ENCODE measurements at places on chromosomes 2 and 18.
A peak's percentile ranks its signal among the peaks of the same experiment; 100 is the strongest.

GRCh38 chr2:144886862-144887261 lies 366.9 kb upstream of the ZEB2 start:
- peak; percentile 66 for ATAC-seq

GRCh38 chr2:159614534-159615366 lies 1.6 kb downstream of the BAZ2B start:
- peak; percentile 71 for ATAC-seq

- ATAC-seq, result no peak
These were observed 38.3 kb downstream of the CRYGD start for GRCh38 chr2:208086029-208086428.

DNA sequence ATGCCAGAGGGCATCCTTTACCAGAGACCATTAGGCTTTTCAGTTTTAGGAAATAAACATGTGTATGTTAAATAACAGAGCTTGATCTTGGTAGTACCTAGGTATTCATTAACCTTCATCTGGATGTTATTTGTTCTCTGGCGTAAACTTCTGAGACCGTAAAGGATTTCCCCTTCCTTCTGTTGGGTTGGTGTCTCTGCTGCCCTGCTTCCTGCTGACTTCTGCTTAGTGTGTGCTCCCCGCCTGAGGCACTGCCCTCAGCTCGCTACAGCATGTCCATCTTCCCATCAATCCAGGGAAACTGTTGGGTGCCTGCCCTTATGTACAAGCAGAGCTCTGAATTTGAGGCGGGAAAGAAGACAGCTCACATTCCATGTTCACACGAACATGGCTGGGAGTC lies 177.9 kb downstream of the TPGS2 start:
- no peak for ATAC-seq

DNA sequence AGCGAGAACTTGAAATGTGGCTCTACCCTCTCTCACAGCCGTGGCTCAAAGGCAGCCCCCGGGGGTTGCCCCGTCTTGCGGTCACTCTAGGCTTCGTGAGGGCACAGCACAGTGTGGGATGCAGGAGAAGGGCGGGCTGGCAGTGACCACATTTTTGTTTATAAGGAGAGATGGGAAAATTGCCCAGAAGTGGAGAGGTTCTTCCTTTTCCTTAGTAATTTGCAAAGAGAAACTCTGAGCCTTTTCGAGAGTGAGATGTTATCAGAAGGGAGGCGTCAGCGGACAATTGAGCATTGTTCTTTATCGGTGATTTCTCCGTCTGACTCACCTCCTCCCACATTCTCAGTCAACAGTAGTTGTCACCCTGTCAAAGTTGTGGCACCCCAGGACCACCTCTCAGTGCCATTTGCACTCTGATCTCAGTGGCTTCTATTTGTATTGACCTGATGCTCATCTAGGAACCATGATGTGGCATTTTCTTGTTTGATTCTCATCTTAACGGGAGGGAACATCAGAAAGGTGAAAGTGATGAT lies 89.6 kb downstream of the ACAA2 start:
- ATAC-seq, result no peak

DNA sequence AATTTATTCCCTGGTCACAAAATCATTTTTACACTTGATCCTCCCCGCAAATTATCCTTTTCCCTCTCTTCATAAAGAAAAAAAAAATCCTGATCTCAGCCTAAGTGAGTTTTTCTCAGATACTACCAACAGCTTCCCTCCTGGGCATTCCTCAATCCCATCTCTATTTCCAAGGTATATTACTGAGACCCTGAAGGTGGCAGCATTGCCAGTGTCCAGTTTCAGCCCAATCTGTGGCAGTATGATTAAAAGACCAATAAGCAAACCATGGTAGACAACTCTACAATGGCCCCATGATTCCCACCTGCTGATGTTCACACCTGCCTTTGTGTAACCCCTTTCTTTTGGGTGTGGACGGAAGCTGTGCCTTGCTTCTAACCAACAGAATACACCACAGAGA lies 45.1 kb downstream of the CCDC93 start:
- no peak for ATAC-seq
